ENCODE measurements at places on chromosomes 2 and 18. TPM values are rescaled to one million over a fixed set of nuclear protein-coding genes. Genes with fewer than 3 reads are reported as not detected.

MATN3 gene
- total RNA-seq: 1.3 TPM

PRSS56 gene
- total RNA-seq: 52.4 TPM

ST8SIA5 gene
- 0.79 TPM for total RNA-seq

DSC3 gene
- 0.16 TPM for total RNA-seq

XDH gene
- 1.5 TPM for total RNA-seq
